ENCODE measurements at places on chromosomes 11 and 22.
A peak's percentile ranks its signal among the peaks of the same experiment; 100 is the strongest.

- no peak for DNase-seq
Measured at GRCh38 chr11:100705447-100705846, 18.4 kb downstream of the ARHGAP42 start.

- no peak for DNase-seq
Measured at GRCh38 chr11:10348650-10349280, 43.9 kb downstream of the ADM start.

DNA sequence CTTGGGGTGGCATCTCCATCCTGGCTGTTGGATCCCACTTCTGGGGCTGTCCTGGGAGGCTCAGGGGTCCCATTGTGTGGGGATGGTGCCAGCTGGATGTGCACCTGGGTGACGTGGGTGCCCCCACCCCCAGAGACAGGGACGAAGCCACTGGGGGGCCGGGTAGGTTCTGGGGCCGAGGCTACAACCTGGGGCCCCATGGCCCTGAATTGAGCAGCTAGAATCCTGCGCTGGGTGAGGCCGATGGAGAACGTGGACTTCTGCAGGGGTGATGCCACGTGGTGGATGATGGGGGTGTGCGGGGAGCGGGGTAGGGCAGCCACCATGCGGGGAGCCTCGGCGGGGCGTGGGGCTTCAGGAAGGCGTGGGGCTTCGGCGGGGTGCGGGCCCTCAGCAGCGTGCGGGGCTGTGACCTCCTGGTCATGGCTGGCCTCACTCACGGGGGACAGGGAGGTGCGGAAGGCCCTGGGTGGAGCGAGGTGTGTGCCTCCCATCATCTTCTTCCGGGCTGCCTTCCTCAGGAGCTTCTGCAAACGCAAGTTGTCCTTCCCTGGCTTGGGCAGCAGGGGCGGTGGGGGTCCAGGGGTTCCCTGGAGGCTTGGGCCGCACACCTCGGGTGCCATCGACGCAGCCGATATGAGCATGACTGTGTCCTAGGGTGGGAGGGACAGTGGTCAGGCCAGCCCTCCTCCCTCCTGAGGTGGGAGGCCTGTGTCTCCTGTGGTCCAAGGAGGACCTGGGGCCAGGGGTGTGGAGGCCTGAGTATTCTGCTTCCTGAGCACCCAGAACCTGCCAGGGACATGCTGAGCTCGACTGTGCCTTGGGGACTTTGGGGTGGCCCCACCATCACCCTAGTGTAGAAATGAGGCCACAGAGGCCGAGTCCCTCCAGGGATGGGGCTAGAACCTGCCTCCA, 1.5 kb downstream of the PRR33 start:
- DNase-seq = no peak

DNA sequence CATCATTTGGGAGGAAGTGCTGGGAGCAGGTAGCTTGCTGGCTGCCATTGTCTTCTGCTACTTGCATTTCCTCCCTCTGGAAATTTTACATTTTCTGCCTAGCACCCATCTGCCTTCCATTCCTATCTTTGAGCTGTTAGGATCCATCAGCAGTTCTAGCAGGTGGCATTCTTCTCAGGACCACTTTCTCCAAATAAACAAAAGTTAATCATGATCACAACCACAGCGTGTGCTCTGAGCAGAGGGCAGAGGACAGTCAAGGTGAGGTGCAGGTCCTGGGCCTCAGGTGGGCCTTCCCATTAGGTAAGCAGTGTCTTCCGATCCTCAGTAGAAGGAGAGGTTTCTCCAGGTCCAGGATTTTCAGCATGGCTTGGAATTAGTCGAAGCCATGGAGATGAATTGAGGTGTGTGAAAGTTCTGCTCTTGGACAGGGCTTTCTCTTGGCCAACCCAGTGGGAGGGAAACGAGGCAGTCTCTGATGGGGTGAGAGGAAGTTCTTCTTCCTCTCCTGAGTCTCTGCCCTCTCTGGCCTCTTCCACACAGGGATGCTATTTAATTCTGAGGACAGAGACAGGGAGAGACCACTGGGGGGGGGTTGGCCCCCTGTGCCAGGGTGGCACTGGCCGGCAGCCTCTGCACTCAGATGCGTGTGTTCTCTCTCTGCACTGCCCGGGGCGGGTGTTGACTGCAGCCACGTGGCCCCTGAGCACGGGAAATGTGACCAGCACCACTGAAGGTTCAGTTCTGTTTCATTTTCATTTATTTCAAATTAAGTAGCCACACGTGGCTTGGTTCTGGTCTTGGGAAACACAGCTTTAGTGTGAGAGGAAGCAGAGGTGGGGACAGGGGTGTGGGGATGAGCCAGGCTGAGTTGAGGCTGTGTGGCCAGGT, 170.8 kb downstream of the TBC1D22A start:
- no peak for DNase-seq

DNA sequence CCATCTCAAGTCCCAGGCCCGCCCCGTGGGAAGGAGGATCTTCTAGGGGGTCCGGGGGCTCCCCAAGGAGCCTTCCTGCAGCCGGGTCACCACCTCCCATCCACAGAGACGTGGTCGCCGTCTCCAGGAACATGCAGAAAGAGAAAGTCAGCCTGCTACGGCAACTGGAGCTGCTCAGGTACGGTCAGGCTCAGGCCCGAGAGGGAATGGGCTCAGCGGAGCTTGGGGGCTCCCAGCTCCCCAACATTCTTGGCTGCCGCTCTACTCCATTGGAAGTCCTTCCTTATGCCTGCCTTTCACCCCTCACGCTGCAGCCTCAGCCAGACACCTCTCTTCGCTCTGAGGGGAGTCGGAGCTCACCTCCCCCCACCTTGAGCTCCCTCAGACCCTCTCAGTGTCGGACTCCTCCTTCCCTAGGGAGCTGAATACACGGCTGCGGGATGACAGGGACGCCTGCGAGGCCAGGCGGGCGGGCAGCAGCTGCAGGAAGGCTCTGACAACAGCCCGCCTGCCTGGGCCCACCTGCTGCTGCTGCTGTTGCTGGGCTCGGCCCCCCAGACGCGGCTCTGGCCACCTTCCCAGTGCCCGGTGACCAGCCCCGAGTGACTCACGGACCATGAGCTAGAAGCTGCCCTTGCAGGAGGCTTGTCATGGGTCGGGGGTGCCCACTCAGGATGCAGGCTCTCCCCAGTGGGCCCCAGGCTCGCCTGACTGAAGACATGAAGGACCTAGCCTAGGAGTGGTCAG, 1.5 kb upstream of the CD151 start:
- peak; percentile 67 for DNase-seq

DNA sequence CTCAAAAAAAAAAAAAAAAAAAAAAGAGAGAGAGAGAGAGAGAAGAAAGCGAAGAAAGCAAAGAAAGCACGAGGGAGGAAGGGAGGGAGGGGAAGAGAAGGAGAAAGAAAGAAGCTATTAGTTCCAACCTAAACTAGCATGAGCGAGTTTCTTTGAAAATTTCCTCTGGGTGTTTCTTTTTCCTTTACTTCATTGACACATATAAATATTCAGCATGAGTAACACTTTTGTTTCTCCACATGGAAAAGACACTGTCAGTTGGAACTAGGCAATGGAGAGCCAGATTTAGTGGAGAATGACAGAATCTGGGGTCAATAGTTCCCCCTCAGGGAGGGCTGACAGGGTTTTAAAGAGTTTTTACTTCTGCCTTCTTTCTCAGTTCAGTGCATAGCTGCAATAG, 257.4 kb downstream of the DDX10 start:
- DNase-seq = no peak

DNA sequence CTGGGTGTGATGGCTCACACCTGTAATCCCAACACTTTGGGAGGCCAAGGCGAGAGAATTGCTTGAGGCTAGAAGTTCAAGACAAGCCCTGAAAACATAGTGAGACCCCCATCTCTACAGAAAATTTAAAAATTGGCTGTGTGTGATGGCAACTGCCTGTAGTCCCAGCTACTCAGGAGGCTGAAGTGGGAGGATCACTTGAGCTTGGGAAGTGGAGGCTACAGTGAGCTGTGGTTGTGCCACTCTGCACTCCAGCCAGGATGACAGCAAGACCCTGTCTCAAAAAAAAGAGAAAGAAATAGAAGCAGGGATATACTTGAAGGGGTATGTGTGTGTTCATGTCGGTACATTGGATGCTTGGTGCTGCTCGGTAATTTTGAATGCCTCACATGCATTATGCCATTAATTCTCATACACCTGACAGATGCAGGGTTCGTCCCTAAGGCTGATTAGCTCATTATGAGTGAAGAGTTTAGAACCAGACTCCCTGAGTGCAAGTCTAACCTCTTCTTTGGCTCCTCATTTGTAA, 14.0 kb downstream of the CRKL start:
- no peak for DNase-seq

- DNase-seq = no peak
Measured at GRCh38 chr11:61128947-61129638, 26.8 kb downstream of the CD5 start.

DNA sequence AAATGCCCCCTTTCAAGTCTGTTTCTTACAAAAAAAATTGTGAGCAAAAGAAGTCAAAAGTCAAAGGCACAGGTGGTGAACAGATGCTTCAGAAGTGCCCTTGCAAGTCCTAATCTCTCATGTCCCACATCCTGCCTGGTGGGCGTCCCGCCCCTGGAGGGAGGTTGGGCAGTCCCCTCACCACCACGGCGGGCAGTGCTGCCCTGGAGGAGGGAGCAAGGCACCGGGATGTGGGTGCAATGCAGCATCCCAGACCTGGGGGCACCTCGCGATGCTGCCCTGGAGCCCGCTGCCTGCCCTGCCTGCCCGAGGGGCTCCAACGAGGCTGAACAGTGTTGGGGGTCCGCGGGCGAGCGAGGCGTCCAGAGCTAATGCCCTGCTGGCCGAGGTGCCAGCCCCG, 15.9 kb downstream of the MRGPRG start:
- DNase-seq = no peak

- DNase-seq = no peak
Measured at GRCh38 chr11:14552089-14552488, 31.9 kb upstream of the PSMA1 start.

DNA sequence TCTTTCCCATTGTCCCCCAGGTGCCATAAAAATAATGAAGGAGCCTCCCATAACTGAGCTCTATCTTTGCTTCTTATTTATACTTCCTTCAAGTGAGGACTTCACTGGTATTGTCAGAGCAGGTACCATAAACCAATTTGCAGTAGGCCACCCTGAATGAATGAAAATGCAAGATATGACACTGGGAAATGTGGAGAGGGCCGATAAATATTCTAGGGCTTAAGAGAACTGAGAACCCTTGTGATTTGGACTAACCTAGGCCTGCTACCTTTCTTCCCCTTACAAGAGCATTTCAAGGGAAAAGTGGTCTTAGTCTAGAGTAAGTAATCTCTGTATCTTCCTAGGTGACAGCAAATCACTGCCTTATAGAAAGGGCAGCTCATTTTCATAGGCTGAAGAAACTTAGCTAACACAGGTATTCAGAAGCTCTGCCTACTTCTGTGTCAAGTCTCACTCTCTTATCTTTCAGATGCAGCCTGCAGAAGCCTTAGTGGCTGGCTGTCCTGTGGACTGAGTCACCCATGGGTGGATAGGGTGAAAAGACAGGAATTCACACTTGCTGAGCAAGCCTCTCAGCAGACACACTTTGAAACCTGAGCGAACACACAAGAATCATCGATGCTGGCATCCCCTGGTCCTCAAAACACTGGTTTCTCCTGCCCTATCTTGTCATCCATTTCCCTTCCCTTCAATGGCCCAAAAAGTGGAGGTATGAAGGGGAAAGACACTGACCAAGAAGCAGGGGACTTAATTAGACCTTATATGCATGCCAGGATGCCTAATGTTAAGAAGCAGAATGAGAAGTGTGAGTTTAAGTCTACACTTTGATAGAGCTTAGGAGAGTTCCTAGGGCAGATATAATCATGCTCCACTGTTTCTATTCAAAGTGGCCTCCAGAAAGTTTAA, 15.2 kb downstream of the NRIP3 start:
- no peak for DNase-seq

- DNase-seq = no peak
Measured at GRCh38 chr11:32451808-32452207, 16.5 kb upstream of the WT1 start.

DNA sequence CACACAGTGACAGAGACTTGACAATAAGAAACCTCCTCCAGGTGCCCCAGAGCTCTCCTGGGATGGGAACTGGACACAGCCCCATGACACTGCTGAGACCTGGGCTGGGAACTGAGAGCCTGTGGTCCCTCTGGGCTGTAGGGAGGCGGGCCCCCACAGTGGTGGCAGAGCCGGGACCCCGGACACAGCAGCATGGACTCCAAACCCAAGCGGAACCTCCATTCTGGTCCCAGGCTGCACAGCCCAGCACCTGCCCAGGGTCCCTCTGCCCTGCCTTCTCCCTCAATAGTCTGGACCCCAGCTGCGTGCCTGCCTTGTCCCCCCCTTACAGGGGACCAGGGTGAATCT, 8.4 kb upstream of the APOBEC3H start:
- no peak for DNase-seq

DNA sequence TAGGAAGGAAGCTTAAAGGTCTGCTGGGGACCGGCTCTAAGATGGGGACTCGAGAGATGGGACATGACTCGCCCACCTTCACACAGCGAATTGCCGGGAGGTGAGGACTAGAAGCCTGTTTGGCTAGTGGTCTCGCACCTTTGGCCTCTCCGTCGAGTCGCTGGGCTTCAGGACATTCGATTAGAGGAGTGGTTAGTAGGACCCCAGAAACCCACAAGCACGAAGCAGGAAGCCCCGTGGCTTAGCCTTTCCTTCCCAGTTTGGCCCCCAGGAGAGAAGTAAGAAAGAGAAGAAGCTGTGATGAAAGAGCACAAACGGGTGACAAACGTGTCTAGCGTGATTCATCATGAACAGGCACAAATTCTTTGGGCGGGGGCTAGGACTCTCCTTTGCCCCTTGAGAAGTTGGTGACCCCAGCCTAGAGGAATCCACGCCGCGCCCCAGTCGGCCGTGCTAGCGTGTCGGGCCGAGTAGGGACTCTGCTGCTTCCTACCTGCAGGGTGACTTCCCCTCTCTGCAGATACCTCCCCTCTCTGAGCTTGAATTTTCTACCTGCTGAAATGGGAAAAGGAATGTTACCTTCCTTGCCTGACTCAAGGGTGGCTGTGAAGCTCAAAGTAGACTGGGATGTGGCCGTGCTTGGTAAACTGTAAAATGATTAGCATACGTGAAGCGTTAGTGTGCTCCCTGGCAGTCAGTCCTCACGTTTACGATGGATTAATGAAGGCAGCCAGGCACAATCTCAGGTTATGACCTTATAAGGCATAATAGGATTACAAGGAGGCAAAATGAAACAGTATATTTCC, 1.1 kb upstream of the ADM start:
- peak; percentile 74 for DNase-seq

- no peak for DNase-seq
Measured at GRCh38 chr11:128528294-128528693, 59.1 kb downstream of the ETS1 start.

GRCh38 chr22:27752771-27753170, 48.8 kb downstream of the MN1 start:
- no peak for DNase-seq

- no peak for DNase-seq
Measured at GRCh38 chr11:73972620-73973449, 9.8 kb downstream of the UCP2 start.

DNA sequence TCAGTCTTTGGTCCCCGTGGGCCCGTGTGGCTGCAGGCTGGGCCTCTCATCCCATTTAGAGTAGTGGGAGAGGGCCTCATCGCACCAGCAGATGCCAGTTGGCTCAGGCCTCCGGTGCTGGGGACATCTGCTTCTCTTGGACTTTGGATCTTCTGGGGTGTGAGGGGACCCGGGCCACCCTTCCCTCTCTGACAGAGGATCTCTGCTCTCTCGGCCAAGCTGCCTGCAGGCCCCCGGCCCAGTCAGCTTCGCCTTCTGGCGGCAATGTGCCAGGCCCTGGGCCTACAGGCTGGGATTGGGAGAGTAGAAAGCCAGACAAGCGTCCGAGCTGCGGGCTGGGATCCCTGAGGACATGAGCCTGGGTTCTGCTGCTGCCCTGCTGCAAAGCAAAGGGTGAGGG, 15.0 kb upstream of the FGF3 start:
- no peak for DNase-seq

Data from eye (tissue), 1 donor.